ENCODE measurements at places on chromosomes 1 and 21.

DNA sequence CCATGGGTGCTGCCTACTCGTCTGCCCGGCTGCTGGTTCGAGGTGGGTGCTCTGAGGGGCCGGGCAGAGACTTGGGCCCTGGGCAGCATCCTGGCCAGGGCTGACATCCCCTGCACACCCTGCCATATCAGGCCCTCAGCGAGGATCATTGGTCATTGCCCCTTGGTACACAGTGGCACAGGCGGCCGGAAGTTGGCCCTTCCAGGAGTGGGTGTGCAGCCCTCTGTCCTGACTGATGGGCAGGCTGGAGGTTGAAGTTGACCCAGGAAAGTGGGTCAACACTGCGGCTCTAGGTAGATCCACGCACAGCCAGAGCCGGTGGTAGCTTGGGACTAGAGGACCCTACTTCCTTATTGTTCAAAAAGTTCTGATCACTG, 72.9 kb downstream of the TRIM11 start:
- DNase-seq: no peak

- DNase-seq: no peak
These were observed 158.4 kb downstream of the CASZ1 start for GRCh38 chr1:10637834-10638558.

- no peak for DNase-seq
These were observed 497.3 kb downstream of the KIF26B start for GRCh38 chr1:245652116-245652515.

DNA sequence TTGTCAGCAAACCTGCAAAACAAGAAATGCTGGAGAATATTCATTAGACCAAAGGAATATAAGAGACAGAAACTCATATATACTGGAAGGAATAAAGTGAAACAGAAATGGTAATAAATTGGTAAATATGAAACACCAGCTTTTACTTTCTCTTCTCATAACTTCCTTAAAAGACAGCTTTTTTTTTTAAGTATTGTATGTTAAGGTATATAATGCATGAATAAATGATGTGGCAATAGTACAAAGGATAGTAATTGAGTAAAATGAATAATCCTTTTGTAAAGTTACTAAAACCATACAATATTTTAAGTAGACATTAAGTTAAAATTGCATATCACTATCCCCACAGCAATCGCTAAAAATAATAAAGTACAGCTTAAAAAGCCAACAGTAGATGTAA, 64.8 kb downstream of the TRIM33 start:
- DNase-seq: no peak

GRCh38 chr21:34035619-34036354, 37.6 kb upstream of the MRPS6 start:
- DNase-seq: no peak

DNA sequence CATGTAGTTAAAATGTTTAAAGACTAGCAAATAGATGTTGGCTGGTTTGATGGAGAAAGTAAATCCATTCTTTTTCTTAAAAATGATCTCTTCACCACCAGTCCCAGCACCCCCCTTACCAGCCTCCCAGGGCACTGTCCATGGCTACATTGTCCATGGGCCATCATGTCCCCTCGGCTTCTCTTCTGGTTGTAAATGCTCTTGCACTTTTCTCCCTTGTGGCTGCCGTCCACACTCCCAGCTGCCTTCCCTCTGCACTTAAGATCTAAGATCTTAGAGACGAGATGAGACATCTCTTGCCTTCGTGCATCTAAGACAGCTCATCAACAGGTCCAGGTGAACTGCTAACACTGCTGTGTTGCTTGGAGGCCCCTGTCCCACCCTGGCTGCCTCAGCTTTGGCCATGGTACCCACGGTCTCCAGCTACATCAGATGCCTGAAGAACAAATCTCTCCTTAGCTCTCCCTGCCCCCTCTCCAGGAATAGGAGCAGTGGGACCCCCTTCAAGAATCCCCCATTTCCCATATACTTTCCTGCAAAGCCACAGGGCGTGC, 11.1 kb downstream of the CAPN2 start:
- DNase-seq: no peak

GRCh38 chr1:113369699-113370098, 20.6 kb upstream of the MAGI3 start:
- no peak for DNase-seq

DNA sequence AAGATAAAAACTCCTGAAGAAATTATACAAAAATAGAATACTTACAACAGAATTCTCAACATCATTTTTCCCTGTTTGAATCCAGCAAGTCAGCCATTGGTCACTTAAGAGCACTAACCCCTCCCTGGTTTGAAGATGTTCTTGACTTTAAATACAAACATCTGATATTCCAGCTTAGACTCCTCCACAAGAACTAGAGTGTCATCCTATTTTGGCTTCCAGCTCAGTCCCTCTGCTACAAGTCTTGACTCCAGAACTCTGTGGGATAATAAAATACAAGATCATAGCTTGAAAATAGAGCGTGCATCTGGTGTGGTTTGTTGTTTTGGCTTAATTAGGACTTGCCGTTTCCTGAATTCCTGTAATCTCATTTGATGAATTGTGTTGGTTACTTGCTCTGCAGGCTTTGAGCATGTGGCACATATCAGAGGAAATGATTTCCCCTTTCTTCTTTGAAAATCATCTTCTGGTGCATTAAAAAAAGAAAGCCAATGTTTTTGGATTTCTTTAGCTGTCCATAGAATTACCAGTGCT, 63.7 kb upstream of the DPT start:
- no peak for DNase-seq

- peak; percentile 34 for DNase-seq
These were observed 42.1 kb downstream of the KIF1B start for GRCh38 chr1:10252508-10252907.

DNA sequence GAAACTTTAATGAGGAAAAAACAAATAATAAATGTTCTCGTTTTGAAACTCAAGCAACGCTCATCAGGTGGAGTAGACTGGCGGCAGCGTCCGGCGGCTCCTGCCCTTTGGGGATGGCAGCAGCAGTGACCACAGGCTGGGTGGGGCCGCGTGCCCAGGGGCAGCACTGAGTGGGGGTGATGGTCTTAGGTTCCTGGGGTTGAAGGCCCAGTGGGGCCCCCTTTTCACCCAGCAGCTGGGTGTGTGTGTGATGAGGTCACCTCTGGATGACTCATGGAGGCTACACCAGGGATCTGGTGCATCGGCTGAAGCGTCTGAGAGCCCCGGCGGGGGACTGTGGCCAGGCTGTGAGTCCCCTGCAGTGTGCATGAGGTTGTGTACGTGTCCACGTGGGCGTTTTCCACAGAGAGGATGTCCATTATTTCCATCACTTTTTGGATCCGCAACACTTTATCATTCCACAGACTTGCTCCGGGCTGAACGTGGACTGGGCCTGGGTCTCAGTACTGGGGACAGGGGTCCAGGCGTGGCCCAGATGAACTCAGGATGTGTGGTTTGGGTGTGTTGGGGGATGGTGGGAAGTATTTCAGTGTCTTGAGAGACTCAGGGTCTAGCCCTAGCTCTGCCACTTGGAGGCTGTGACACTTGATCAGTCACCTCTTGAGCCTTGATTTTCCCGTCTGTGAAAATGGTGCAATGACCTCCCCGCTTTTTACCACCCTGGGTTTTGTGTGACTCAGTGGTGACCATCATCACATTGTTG, 25.6 kb downstream of the LDLRAP1 start:
- DNase-seq: no peak

- DNase-seq: no peak
These were observed 2.6 kb downstream of the PABPC4 start for GRCh38 chr1:39573736-39574624.

- DNase-seq: no peak
These were observed 3.7 kb downstream of the LEFTY2 start for GRCh38 chr1:225937048-225937968.

DNA sequence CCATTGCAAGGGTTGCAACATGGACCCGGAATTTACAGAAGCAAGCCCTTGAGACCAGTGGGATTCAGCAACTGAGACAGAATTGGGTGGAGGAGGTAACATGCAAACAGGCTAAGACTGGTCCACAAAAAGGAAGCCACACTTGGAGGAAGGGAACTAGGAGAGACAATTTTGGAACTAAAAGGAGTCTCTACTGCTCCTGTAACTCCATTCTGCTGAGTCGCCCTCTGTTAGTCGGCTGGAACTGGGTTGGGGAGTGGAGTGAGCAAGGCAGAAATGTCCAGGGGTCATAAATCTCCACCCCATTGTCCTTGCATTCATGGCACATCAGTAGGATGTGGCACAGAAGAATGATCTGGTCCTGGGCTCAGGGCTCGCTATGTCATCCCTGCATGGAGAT, 5.1 kb downstream of the LAMB3 start:
- no peak for DNase-seq

- DNase-seq: no peak
These were observed 7.2 kb downstream of the AMPD2 start for GRCh38 chr1:109626682-109627408.

DNA sequence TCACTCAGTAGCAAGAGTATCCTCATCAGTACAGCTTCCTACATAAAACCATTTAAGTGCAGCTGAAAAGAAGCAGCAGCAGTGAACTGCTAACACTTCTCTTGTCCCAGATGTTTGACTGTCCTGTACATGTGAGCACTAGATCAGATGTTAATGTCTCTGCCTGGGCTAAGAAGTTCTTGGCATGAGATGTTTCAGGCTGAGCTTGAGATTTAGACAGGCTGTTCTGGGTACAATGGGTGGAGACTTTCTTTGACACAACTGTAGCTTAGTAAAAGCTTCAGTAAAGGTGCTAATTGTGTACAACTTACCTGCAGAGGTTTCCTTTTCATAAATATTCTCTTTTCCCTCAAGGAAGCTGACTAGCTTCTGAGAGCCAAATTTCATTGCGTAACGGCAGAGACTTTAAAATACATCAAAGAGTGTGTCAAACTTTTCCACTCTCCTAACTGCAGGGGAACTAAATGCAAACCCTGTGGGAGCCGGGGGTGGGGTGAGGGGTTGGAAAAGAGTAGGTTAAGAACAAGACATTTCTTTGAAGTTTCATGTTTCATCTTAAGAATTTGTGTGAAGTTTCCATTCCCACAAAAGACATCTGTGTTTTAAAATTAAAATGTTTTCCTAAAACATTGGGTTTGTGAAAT, 82.1 kb upstream of the CCDC190 start:
- DNase-seq: no peak

- DNase-seq: no peak
These were observed 58.7 kb upstream of the APOBEC4 start for GRCh38 chr1:183711741-183712361.

DNA sequence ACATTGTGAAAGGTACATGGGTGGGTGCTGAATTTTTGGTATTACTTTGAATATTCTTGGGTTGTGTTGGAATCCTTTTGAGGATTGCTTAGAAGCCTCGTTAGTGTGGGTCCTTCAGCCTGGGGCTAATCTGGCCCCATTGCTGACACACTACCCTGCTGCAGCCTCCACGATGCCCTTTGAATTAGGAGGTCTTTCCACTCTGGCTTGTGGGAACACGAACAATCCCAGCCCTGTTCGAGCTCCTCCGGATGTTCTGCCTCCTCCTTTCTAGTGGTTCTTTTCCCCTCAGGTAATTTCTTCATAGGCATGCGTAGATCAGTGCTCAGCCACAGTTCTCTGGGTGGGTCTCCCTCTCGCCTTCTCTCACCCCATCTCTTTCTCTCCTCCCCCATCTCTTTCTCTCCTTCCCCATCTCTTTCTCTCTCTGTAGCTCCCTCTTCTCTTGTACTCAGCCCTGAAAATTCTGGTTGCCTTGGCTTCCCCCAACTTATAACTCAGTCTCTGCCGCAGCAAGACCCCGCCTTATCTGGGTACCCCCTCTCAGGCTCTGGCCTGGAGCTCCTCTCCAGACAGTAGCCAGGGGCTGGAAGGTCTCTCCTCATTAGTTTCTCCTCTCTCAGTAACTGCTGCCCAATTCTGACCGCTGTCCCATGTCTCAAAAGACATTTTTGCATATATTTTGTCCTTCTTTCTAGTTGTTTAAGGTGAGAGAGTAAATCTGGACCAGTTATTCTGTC, 46.0 kb upstream of the SLC19A1 start:
- no peak for DNase-seq
